Small intestine (tissue), 16 donors: ENCODE measurements at places on chromosomes 13 and 19. TPM values are rescaled to one million over a fixed set of nuclear protein-coding genes. Genes with fewer than 3 reads are reported as not detected.
A peak's percentile ranks its signal among the peaks of the same experiment; 100 is the strongest.

GRCh38 chr13:28355046-28355821 is 139.7 kb downstream of the FLT1 start:
- H3K36me3 ChIP-seq, result no peaks in the 10 kb centered on the region
- DNase-seq, result no peak
- H3K27ac ChIP-seq, result no peak overlapping the region
- no peak overlapping the region for H3K4me3 ChIP-seq
- no peaks in the 10 kb centered on the region for H3K4me1 ChIP-seq

- no peak overlapping the region for H3K4me3 ChIP-seq
- H3K27ac ChIP-seq, result peak overlapping the region; percentile 15
- no peaks in the 10 kb centered on the region for H3K4me1 ChIP-seq
- no peaks in the 10 kb centered on the region for H3K27me3 ChIP-seq
- no peak for DNase-seq
- H3K36me3 ChIP-seq, result peaks cover 9% of the 10 kb centered on the region
Observed at GRCh38 chr19:10335352-10335985, 2.1 kb upstream of the RAVER1 start.

DNA sequence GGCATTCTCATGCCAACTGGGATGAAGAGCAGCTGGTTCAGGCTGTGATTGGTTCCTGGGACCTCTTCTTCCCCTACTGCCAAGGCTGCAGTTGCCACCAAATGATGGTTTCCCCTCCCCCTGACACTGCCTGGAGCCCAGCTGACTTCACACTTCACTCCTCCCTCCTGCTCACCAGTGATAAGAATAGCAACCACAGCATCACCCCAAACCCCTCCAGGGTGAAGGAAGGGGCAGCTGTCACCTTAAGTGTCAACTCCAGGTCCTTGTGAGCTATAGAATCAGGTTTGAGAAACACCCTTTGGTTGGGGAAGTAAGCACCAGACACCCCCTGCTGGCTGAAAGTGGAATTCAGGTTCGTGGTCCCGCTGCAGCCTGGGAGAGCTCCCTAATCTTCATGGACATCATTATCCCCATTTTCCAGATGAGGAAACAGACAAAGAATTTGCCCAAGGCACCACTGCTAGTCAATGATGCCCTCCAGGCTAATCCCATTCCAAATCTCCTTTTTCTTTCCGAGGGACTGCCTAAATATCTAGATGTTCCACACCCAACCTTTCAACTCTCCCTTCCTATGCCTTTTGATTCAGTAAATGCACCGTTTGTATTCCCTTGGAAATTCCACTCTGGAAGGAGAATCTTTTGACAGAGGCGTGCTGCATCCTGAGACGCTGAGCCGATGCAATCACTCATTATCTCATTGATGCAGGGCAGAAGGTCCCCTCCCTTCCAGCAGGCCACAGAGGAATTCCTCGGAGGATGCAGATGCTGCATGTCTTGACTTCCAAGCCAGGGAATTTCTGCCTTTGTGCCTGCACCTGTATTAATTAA is 50.6 kb upstream of the UQCRFS1 start:
- no peak overlapping the region for H3K4me3 ChIP-seq
- no peaks in the 10 kb centered on the region for H3K27me3 ChIP-seq
- H3K4me1 ChIP-seq, result no peaks in the 10 kb centered on the region
- H3K36me3 ChIP-seq, result no peaks in the 10 kb centered on the region
- H3K27ac ChIP-seq, result no peak overlapping the region

DNA sequence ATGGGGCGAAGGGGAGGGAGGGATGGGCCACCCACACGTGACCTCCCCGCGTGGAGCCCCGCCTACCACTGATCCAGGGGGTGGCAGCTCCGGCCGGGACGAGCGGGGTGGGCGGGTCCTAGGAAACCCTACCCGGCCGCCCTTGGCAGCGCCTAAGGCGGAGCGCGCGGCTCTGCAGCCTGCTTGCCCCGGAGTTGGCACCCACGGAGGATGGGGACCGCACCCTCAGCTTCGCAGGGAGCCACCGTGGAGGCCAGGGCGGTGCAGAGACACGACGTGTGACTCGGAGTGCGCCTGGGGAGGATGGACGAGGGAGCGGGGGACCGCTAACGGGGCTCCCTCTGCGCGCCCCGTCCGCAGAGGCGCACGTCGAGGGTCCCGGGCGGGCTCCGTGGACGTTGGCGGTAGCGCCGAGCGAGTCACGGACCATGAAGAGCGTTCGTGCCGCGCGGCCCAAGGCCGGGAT is at the start of gene RGS9BP:
RGS9BP (plus strand) TSS at position 129 of the 466 bp plus-strand sequence. CDS start 416 bp downstream, outside the sequence.
- H3K36me3 ChIP-seq, result peaks cover 12% of the 10 kb centered on the region
- peak; percentile 49 for DNase-seq
- peak within 1 kb of the TSS; percentile 85 for H3K27ac ChIP-seq
- H3K27me3 ChIP-seq, result no peaks in the 10 kb centered on the region

- no peaks in the 10 kb centered on the region for H3K27me3 ChIP-seq
- no peak overlapping the region for H3K27ac ChIP-seq
- H3K4me1 ChIP-seq, result no peaks in the 10 kb centered on the region
Observed at GRCh38 chr13:23560571-23561089, 9.6 kb upstream of the TNFRSF19 start.

GRCh38 chr19:45815481-45816216 is 541 bp upstream of the RSPH6A start:
- DNase-seq, result no peak
- no peaks in the 10 kb centered on the region for H3K27me3 ChIP-seq
- H3K4me3 ChIP-seq, result peak overlapping the region; percentile 48
- H3K27ac ChIP-seq, result no peak overlapping the region

- H3K4me3 ChIP-seq, result no peak overlapping the region
- no peaks in the 10 kb centered on the region for H3K4me1 ChIP-seq
- H3K27me3 ChIP-seq, result no peaks in the 10 kb centered on the region
- DNase-seq, result no peak
- H3K27ac ChIP-seq, result no peak overlapping the region
- H3K36me3 ChIP-seq, result no peaks in the 10 kb centered on the region
Observed at GRCh38 chr13:21123956-21124355, 52.4 kb downstream of the SKA3 start.

Gene VSTM1
- polyA plus RNA-seq, result 0.09 TPM

Gene ZNF345
- polyA plus RNA-seq, result 0.54 TPM

Gene ZNF155
- 3.7 TPM for polyA plus RNA-seq

Gene NLRP5
- not detected for polyA plus RNA-seq

Gene KLF1
- 0.13 TPM for polyA plus RNA-seq
